ENCODE measurements at places on chromosomes 2 and 18.

GRCh38 chr2:104897515-104898184 lies 43.7 kb downstream of the POU3F3 start:
- peak; percentile 89 for DNase-seq

DNA sequence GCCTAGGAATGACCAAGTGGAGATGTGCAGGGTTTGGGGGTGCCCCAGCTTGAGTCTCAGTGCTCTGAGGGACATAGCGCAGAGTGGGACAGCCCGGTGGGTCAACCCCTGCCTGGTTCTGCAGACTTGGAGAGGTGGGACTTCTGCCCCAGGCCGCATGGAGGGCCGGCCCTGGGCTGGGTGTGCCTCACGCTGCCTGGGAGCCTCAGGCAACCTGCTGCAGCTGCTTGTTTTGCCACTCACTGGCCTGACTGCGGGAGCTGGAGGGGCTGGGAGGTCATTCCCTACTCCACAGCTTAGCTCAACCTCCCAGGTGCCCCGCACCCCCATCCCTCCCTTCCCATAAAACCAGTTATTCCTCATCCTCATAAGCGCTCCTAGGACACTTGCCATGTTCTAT lies 33.1 kb downstream of the ODC1 start:
- no peak for DNase-seq

GRCh38 chr2:118032169-118033013 lies 18.5 kb upstream of the CCDC93 start:
- DNase-seq: peak; percentile 60

DNA sequence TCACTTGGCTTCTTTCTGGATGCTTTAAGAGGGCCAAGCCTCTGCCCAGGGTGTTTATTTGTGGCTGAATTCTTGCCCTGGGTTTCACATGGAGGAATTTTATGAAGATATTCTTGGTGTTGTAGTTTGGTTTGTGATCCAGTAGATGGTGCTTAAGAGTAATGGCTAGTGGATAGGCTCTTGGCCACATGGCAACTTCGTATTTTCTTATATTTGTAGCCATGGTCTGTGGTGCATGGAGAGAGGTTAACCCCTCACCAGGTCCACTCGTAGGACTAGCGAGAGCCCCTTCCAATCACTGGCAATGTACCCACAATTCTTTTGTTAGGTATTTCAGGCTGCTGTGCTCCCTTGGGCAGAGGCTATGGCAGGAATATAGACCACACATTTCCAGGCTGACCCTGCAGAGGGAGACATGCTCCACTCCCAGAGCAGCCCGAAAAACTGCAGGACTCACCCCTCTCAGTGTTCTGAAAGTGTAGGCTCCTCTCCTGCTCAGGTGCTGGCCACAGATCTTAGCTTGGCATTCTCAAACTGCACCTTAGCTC lies 582.1 kb upstream of the SETBP1 start:
- DNase-seq: peak; percentile 49

DNA sequence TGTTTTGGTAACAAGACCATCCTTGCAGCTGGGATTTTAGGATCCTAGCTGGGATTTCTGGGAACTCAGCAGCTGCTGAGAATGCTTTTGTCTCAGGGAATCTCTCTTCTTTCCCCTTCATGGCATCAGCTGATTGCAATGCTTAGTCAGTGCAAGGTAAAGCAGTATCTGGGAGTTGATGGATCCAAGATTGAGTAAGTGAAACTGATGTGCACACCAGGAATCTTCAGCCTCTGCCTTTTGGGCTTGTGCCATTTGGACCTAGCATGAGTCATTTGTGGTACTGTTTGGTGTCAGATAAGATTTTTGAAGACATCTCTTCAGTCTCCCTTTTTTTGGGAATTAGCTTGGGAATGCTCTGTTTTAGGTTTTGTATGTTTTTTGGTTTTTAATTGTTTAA lies 363.3 kb upstream of the TFPI start:
- peak; percentile 4 for DNase-seq

DNA sequence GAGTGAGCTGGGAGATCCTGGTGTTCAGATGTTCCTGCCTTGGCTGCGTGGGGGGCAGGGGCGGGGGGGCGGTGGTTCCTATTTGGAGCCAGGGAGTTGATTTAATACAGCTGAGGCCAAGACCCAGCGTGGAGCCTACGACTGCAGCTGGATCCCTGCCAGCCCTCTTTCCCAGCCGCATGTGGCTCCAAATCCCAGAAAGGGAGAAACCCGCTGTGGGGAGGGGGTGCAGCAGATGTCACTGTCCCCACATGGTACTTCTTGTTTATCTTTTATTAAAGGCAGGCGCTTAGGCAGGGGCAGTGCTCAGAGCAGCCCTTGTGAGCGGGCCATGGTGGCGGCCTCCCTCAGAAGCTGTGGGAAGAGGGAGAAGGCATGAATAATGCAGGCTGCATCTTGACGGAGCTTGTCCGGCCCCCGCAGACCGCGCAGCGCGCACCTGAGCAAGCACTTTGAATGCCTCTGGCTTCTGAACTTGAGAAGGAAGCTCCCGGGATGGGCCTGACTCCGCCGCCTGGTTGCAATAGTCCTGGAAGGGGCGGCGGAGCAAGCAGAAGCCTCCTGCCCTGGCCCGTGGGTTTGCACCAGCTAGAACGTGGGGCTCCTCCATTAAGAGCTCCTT lies 112.1 kb downstream of the GLI2 start:
- no peak for DNase-seq

DNA sequence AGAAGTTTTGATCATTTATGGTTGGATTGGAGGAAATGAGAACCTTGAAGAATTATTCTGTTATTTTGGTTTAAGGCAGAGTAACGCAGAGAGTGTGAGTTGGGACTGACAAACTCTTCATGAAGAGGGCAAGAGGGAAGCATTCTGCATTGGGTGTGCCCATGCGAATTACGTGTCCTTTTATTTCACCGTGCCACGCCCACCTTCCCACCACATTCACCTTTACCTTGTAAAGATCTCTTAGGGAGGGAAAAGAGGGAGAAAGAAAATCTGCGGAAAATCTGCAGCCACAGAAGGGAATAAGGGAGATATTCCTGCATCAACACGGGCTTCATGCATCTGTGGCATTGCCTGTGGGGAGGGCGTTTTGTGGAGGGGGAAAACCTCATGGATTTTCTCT lies 31.8 kb downstream of the SLC9A4 start:
- no peak for DNase-seq

DNA sequence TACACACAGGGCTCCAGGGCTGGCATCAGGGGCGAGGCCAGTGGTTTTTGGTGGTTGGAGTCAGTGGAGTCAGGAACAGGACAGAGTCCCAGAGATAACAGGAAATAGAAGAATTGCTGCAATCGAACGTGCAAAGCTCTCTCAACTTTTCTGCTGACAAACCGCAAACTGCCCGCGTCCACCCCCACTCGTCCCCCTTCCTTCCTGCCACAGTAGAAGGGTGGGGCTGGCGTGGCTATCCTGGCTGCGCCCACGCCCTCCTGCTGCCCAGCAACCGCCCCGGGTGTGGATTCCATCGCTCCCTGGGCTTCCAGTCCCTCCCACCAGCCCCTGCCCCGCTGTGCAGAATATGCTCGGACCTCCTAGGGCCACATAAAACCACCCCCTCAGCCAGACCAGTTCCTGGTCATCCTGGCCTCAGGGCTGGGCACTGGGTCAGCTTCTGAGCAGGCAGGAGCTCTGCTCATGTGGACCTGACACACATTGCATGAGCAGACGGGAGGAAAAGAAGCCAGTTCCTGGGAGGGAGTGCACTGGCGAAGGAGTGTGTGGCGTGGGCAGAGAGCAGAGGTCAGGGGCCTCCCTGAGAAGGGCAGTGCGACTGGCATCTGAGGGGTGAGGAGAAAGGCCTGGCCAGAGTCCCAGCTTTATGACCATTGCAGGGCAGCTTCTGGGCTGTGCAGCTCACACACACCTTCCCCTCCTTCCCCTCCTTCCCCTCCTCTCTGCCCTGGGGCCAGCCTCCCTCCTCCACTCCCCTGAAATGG lies 85.4 kb upstream of the ATG16L1 start:
- peak; percentile 86 for DNase-seq

- DNase-seq: no peak
These were observed 677.0 kb upstream of the FANCL start for GRCh38 chr2:58918141-58918540.

GRCh38 chr2:128374001-128374710 lies 55.5 kb upstream of the HS6ST1 start:
- no peak for DNase-seq

- DNase-seq: no peak
These were observed 57.2 kb downstream of the REEP1 start for GRCh38 chr2:86280191-86280667.

GRCh38 chr2:226759768-226760167 lies 39.9 kb downstream of the IRS1 start:
- DNase-seq: no peak

DNA sequence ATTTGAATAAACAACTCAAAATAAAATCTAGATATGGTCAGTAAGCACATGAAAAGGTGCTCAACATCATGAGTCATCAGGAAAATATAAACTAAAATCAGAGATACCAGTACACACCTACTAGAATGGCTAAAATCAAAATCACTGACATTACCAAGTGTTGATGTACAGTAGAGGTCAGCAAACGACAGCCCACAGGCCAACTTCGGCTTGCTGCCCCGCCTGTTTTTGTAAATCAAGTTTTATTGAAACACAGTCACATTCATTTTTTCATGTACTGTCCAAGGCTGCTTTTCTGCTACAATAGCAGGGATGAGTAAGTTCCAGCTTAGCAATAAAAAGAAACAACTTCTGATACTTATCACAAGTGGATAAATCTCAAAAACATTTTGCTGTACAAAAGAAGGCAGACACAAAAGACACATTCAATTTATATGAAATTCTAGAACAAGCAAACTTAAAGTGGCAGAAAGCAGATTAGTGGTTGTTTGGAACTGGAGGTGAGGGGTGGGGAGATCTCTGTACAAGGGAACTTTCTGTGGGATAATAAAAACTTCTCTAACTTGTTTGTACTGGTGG lies 32.1 kb downstream of the TRAK2 start:
- DNase-seq: peak; percentile 30

- no peak for DNase-seq
These were observed 22.7 kb downstream of the TMEM87B start for GRCh38 chr2:112077814-112078213.

GRCh38 chr2:206981739-206982340 lies 42.5 kb downstream of the CPO start:
- peak; percentile 76 for DNase-seq

GRCh38 chr2:97699765-97700444 lies 13.5 kb upstream of the ZAP70 start:
- peak; percentile 75 for DNase-seq

DNA sequence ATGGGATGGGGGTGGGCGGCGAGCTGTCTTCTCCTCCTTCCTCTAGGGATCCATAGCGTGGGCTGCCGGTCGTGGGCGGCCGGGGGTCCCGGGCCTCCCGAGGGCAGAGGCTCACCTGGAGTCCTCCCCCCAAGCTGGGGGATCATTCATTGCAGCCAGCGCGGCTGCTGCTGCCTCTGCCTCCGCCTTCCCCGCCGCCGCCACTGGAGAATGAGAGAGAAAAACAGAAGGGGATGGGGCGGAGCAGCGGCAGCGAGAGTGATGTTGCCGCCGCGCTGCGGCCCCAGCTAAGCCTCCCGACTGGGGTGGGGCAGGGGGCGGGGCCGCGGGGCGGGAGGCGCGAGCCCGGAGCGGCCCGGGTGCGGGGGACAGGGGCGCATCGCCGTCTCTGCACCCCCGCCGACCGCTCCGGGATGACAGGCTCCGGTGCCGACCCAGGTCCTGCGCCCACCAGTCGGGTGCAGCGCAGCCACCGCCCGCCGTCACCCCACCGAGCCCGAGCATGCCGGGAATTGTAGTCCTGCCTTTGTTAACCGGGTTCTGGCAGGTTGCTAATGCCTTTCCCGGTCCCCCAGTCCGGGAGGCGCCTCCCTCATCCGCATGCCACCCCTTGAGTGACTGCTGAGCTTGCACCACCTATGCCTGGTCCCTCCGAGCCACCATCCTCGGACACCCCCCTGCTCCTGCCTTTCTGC lies at the start of gene KIF3C:
Gene KIF3C (minus strand): TSS at position 225 of the 695 bp plus-strand sequence. CDS start 580 bp downstream, outside the sequence.
- peak; percentile 52 for DNase-seq

DNA sequence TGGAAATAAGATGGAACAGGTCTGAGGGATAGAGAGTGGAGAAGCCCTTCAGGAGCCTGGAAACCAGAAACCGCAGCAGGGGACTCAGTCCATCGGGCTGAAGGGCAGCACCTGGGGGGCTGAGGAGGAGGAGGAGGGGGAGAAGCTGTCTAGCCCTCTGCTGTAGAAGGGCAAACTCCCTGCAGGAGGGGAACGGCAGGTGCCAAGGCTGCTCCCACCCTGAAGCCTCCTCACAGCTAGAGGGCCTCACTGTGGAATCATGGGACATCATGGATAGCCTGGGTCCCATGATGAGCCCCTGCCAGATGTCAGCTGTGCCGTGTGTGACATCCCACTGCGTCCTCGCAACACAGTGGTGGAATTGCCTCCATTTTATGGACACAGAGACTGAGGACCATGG lies 435 bp downstream of the MYO7B start:
- DNase-seq: no peak

GRCh38 chr2:13201924-13202323 lies 485.2 kb downstream of the TRIB2 start:
- DNase-seq: no peak

DNA sequence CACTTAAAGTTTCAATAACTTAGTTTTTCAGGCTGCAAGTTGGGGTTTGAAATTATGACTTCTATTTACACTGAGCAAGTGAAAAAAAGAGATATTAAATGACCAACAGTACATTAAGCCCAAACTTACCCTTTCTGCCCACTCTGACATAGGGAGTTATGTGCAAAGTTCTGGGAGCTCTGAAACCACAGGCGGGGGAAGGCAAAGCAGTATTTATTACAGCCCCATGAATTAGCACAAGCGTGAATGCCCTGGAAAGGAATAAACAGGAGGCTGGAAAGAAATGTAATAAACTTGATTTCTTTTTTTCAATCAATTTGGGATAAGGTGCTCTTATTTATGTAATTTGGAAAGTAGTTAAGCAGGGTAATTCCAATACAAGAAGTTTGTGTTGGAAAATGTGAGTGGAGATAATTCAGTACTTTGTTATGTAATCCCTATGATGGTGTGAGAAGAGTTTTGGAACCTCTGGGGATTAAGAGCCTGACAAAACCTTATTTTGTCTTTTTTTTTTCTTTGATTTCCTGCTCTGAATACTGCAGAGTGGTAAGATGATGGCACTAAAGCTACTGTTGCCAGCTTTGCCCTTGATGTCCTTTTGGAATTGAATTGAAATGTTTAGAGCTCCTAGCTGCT lies 351.5 kb downstream of the ARHGAP15 start:
- DNase-seq: no peak

DNA sequence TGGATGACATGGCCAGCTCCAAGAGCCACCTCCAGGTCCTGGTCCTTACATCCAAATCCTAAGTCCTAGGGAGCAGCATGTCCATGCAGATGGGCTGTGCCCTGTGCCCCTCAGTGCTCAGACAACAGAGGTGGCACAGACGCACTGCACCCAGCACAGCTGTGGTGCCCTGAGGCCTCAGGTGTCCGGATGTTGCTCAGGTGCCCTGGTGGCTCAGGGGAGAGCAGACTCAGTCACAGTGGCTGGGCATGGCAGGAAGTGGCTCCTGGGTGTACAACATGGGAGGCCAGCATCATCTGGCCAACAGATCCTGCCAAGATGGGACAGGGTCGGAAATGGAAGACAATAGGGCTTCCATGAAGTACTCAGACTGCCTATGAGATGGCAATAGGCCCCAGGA lies 50.1 kb downstream of the TIMM21 start:
- DNase-seq: no peak

- DNase-seq: no peak
These were observed 13.8 kb downstream of the COL6A3 start for GRCh38 chr2:237400199-237400598.
